ENCODE measurements at places on chromosomes 1 and 21. TPM values are rescaled to one million over a fixed set of nuclear protein-coding genes. Genes with fewer than 3 reads are reported as not detected.

C1orf226 gene
- 11.7 TPM for total RNA-seq

KCNA10 gene
- total RNA-seq: not detected

DNA sequence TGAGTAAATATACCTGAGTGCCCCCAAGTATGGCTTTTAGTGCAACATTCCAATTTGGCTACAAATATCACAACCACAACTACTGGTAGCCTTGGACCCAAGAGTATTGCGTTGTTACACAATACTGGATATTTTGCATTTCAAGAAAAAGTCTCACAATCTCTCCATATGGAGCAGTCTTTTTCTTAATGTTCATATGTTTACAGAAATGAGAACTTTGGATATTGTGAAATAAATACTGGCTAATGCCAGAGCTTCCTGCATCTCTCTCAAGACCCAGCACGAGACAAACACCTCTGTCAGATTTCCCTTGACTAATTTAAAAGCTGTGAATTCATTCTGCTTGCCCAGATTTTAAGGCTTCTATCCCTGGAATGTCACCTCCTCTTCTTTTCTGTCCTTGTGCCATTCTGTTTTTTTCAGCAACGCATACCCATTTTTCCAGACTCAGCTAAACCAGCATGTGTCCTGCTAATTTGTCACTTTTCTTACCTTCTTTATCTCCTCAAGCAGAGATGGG is 136.2 kb upstream of the BACE2 start:
- DNase-seq: no peak
- no peak overlapping the region for H3K27ac ChIP-seq
- no peaks in the 10 kb centered on the region for H3K4me1 ChIP-seq
- no peaks in the 10 kb centered on the region for H3K36me3 ChIP-seq
- H3K27me3 ChIP-seq: no peaks in the 10 kb centered on the region

GRCh38 chr1:161311595-161312181 is 1.9 kb upstream of the MPZ start:
- H3K36me3 ChIP-seq: no peaks in the 10 kb centered on the region
- peak overlapping the region; percentile 45 for H3K27ac ChIP-seq
- no peaks in the 10 kb centered on the region for H3K27me3 ChIP-seq
- peak; percentile 69 for DNase-seq

DNA sequence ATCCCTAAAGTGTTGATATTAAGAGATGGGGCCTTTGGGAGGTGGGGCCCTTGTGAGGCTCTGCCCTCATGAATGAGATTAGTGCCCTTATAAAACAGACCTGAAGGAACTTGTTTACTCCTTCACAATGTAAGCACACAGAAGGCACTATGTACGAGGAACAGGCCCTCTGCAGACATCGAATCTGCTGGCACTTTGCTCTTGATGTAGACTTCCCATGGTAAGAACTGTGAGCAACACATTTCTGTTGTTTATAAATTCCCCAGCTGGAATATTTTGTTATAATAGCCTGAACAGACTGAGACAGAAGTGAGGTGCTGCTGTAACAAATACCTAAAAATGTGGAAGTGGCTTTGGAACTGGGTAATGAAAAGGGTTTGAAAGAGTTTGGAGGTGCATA is 193.2 kb downstream of the TGFB2 start:
- no peaks in the 10 kb centered on the region for H3K36me3 ChIP-seq
- DNase-seq: no peak
- H3K27ac ChIP-seq: no peak overlapping the region
- H3K4me1 ChIP-seq: no peaks in the 10 kb centered on the region

DNA sequence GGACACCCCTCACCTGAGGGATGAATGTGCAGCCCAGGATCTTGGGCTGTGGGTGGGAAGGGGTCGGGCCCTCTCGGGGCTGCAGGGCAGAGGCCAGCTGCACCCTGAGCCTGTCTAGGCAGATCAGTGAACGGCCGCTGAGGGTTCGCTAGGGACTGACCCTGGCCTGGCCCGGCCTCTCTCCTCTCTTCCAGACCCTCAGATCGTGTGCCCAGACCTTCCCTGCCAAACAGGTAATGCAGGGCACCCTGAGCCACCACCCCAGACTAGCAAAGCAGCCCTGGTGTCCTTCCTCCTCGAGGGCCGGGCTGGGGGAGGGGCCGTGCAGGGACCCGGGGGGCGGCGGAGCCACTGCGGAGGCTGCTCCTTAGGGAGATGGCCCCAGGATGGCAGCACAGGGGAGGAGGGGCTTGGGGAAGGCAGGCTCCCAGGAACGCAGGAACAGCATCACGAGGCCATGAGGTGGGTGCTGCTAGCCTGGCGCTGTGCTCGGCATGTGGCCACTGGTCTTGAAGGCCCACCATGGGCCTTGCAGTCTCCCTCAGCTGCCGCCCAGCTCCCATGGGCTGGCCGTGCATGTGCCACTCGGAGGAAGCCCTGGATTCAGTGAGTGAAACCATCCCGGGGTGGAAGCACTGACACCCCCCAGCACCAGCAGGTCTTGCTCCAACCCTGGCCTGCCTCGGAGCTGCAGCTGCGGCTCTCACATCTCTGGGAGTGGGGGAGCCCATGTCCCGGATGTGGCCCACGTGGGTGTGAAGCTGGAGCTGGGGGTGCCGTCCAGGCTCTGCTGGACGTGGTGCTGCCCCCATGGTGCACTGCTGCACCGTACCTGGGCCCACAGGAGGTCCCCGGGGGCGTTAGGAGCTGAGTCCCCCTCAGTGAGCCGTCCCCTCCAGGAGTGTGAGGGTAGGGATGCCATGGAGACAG is 28.7 kb downstream of the COL6A2 start:
- no peaks in the 10 kb centered on the region for H3K4me1 ChIP-seq
- no peaks in the 10 kb centered on the region for H3K27me3 ChIP-seq
- no peak for DNase-seq

CADM3 gene
- 1.6 TPM for total RNA-seq

GRCh38 chr1:57162607-57163261 is 196.9 kb upstream of the C8B start:
- H3K36me3 ChIP-seq: no peaks in the 10 kb centered on the region
- no peaks in the 10 kb centered on the region for H3K4me1 ChIP-seq
- no peak overlapping the region for H3K27ac ChIP-seq
- DNase-seq: no peak

FMO2 gene
- total RNA-seq: 65.4 TPM
